ENCODE measurements at places on chromosomes 6 and 20.

DNA sequence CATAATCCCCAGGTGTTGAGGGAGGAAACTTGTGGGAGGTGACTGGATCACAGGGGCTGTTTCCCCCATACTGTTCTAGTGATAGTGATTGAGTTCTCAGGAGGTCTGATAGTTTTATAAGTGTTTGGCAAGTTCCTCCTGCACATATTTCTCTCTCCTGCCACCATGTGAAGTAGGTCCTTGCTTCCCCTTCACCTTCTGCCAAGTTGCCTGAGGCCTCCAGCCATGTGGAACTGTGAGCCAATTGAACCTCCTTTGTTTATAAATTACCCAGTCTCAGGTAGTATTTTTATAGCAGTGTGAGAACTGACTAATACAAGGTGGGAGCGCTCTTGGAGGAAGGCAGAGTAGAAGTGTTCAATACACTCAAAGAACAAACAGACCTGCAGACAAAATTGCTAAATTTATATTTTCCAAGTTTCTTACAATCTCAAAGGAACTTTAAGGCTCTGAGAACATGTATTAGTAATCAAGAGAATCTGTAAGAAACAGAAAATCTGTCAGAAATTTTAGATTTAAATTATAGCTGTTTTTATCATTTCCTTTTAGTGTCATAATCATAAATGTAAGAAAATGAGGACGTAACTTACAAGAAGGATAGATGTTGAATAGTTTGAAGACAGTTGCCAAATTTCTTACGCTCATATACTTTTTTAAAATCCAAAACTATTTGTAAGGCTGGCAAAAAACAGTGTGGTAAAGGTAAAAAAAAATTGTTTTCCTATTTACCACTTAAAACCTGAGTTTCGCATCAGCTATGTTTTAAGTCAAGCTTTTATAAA, 77.7 kb downstream of the ASCC3 start:
- H3K4me3 ChIP-seq = no peak overlapping the region
- no peak overlapping the region for H3K27ac ChIP-seq
- no peaks in the 10 kb centered on the region for H3K4me1 ChIP-seq
- H3K36me3 ChIP-seq = no peaks in the 10 kb centered on the region
- no peak for DNase-seq

DNA sequence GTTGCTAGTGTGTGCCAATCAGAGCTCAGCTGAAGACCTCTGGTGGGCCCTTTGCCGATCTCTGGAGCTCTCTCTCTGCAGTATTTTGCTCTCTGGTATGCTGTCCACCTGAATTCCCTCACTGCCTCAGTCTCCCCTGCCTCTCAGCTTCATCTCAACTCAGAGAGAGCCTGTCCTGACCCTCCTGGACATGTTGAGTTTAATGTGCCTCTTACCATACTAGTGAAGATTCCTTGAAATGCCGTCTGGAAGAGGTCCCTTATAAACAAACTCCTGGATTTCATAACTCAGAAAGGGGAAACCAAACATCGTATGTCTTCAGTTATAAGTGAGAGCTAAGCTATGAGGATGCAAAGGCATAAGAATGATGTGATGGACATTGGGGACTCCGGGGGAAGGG, 231.1 kb upstream of the ZNF217 start:
- H3K4me3 ChIP-seq = no peak overlapping the region
- H3K4me1 ChIP-seq = peaks cover 6% of the 10 kb centered on the region
- H3K36me3 ChIP-seq = no peaks in the 10 kb centered on the region
- H3K27me3 ChIP-seq = no peaks in the 10 kb centered on the region
- no peak for DNase-seq
- H3K27ac ChIP-seq = no peak overlapping the region

DNA sequence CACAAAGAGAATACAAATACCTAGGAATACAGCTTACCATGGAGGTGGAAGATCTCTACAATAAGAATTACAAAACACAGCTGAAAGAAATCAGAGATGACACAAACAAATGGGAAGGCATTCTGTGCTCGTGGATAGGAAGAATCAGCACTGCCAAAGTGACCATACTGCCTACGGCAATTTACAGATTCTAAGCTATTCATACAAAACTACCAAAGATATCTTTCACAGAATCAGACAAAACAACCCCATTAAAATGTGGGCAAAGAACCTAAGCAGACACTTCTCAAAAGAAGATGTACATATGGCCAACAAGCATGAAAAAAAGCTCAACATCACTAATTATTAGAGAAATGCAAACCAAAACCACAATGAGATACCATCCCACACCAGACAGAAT, 133.2 kb upstream of the SSTR4 start:
- no peak overlapping the region for H3K27ac ChIP-seq
- DNase-seq = no peak
- H3K36me3 ChIP-seq = no peaks in the 10 kb centered on the region
- H3K4me1 ChIP-seq = peaks cover 11% of the 10 kb centered on the region
- H3K4me3 ChIP-seq = no peak overlapping the region

- H3K4me3 ChIP-seq = peak overlapping the region; percentile 24
- DNase-seq = peak; percentile 85
- peak overlapping the region; percentile 93 for H3K27ac ChIP-seq
- no peaks in the 10 kb centered on the region for H3K36me3 ChIP-seq
- peaks cover 45% of the 10 kb centered on the region for H3K4me1 ChIP-seq
Measured at GRCh38 chr6:37103169-37104039, 66.5 kb upstream of the PIM1 start.

DNA sequence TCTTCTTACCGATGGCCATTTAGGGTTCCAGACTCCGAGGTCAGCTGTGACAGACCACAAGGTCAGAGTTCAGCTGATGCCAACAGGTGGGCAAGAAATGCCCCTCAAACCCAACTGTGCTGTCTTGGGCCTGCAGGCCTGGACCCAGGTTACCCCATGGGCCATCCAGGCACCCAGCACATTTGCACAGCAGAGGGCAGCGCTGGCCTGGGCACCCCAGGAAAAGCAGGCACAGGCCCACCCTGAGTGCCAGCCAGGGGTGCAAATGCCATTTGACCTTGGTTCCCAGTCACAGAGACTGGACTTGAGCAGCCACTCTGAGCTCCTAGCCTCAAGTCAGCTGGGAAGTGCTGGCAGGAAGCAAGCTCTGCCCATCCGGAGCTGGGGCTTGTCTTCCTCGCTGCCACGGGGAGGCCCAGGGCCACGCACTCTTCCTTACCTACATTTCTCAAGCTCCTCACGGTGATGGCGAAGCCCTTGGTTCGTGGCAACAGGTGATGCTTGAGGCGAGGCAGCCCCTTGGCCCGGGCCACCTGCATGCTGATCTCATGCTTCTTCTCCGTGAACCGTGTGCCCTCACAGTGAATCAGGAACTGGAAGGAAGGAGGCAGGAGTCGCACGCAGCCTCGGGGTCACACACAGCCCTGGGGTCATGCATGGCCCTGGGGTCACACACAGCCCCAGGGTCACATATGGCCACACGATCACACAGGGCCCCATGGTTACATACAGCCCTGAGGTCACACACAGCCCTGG, 120.8 kb downstream of the AGPAT4 start:
- H3K27ac ChIP-seq = no peak overlapping the region
- no peaks in the 10 kb centered on the region for H3K27me3 ChIP-seq
- peaks cover 38% of the 10 kb centered on the region for H3K36me3 ChIP-seq
- no peak overlapping the region for H3K4me3 ChIP-seq
- no peak for DNase-seq
- no peaks in the 10 kb centered on the region for H3K4me1 ChIP-seq

DNA sequence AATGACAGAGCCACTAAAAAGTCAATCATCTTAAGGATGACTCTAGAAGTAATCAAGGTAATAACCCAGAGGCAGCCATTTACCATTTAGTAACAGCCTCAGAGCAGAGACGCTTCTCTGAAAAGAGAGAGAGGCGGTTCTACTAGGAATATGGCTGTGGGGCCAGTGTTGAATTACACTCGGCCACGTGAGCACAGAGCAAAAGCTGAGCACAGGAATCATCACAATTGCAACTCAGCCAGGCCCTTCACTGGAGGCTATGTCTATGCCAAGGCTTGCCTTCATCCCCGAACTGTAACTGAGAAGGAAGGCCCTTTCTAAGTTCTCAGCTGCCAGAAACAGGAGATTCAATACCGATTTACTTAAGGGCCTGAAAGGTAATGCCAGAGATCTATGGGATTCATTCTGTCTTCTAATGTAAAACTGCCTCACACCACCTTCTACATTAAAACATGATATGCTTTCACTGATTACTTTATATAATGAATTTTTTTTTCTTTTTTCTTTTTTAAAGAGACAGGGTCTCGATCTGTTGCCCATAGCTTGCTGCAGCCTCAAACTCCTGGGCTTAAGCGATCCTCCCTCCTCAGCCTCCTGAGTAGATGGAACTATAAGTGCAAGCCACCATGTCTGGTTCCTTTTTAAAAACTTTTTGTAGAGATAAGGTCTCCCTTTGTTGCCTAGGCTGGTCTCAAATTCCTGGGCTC, 67.6 kb downstream of the NUDT3 start:
- peaks cover 12% of the 10 kb centered on the region for H3K4me1 ChIP-seq
- H3K27ac ChIP-seq = peak overlapping the region; percentile 83
- H3K36me3 ChIP-seq = peaks cover 3% of the 10 kb centered on the region
- peak; percentile 96 for DNase-seq
- no peaks in the 10 kb centered on the region for H3K27me3 ChIP-seq

DNA sequence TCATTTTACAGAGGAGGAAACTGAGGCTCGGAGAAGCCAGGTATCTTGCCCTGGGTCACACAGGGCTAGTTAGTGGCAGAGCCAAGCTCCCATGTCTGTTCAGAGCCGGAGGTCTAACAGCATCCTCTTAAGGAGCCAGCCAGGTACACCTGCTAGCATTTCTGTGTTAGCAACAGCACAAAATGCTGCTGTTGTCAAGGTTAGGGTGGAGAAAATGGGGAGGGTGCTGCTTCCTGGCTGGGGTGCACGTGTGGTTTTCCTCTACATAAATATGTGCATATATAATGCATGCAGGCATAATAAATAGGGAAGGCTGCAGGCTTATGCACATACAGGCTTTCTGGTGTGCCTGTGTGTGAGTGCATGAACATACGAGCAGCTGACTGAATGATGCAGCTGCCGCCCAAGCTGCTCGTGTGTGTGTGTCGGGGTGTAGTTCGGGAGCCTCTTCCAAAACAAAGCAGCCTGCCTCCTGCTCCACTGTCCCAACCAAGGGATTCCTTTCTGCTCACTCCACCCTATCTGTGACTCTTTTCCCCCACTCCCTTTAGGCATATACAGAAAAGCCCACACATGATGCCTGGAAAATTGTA, 86.6 kb downstream of the CD40 start:
- peaks cover 19% of the 10 kb centered on the region for H3K4me1 ChIP-seq
- H3K4me3 ChIP-seq = no peak overlapping the region
- peak; percentile 79 for DNase-seq
- no peaks in the 10 kb centered on the region for H3K36me3 ChIP-seq
- H3K27ac ChIP-seq = no peak overlapping the region

GRCh38 chr6:31586599-31587281, 663 bp downstream of the LST1 start:
- peak; percentile 45 for DNase-seq
- peaks cover 4% of the 10 kb centered on the region for H3K27me3 ChIP-seq
- H3K4me1 ChIP-seq = peaks cover 18% of the 10 kb centered on the region
- H3K4me3 ChIP-seq = no peak overlapping the region

- peaks cover 26% of the 10 kb centered on the region for H3K36me3 ChIP-seq
- H3K27me3 ChIP-seq = no peaks in the 10 kb centered on the region
- DNase-seq = no peak
- peaks cover 21% of the 10 kb centered on the region for H3K4me1 ChIP-seq
Measured at GRCh38 chr6:159691963-159692287, 1.1 kb downstream of the SOD2 start.

GRCh38 chr20:47456952-47457724, 44.5 kb upstream of the NCOA3 start:
- H3K4me3 ChIP-seq = no peak overlapping the region
- H3K27ac ChIP-seq = no peak overlapping the region
- no peak for DNase-seq
- H3K36me3 ChIP-seq = no peaks in the 10 kb centered on the region
- H3K27me3 ChIP-seq = no peaks in the 10 kb centered on the region

DNA sequence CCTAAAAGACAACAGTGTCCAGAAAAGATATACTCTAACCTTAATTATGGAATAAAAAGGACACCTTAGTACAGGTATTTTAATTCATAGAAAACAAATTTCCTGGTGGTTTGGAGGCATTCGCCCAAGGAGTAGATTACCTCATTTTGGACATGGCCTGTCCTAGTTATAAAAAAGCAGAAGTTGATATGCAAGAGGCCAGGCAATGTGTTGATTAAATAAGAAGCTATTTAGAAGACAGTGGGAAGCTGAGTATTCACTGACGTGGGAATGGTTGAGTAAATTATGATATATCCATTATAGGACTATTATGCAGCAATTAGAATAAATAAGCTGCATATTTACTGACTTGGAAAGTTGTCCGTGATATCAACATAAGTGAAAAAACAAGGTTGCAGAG, 314.9 kb downstream of the ALDH8A1 start:
- no peaks in the 10 kb centered on the region for H3K36me3 ChIP-seq
- no peaks in the 10 kb centered on the region for H3K27me3 ChIP-seq
- no peak overlapping the region for H3K27ac ChIP-seq
- H3K4me1 ChIP-seq = peaks cover 10% of the 10 kb centered on the region

DNA sequence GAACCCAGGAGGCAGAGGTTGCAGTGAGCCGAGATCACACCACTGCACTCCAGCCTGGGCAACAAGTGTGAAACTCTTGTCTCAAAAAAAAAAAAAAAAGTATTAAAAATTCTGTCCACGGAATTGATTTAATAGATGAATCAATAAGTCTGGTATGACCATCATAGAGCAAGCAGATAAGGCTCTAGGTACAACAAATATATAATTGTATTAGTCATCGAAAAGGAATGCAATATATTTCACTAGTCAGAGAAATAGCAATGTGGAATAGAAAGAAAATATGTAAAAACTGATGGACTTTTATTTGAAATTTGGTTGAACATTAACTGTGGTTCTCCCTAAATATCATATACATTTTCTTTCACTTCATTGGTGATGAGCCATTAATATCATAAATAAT, 476.8 kb upstream of the AGPAT4 start:
- no peak overlapping the region for H3K27ac ChIP-seq
- H3K36me3 ChIP-seq = no peaks in the 10 kb centered on the region
- no peaks in the 10 kb centered on the region for H3K4me1 ChIP-seq
- no peaks in the 10 kb centered on the region for H3K27me3 ChIP-seq
- H3K4me3 ChIP-seq = no peak overlapping the region

DNA sequence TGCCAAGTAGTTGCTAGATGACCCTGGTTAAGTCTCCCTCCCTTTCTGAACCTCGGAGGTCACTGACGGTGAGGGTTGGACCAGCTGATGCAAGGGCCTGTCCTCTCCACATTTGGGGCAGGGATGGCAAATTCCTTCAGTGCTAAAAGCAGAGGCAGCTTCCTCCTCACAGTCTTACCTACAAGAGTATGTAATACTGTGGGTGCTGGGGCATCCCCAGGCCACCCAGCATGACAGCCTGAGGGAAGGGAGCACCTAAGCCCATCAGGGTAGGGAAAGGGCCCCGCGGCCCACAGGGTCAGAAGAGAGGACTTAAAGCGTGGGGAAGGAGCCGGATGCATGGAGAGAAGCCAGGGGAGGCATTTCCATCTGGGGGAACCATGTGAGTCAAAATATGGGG, 38.0 kb downstream of the TGM3 start:
- no peak overlapping the region for H3K27ac ChIP-seq
- H3K4me1 ChIP-seq = peaks cover 22% of the 10 kb centered on the region
- no peak overlapping the region for H3K4me3 ChIP-seq
- DNase-seq = no peak

Measured in muscle of leg (tissue), 16 donors.